Muscle of back (tissue), 13 donors: ENCODE measurements at places on chromosomes 3 and 15. TPM values are rescaled to one million over a fixed set of nuclear protein-coding genes. Genes with fewer than 3 reads are reported as not detected.

THRB gene
- polyA plus RNA-seq: 0.98 TPM

DNA sequence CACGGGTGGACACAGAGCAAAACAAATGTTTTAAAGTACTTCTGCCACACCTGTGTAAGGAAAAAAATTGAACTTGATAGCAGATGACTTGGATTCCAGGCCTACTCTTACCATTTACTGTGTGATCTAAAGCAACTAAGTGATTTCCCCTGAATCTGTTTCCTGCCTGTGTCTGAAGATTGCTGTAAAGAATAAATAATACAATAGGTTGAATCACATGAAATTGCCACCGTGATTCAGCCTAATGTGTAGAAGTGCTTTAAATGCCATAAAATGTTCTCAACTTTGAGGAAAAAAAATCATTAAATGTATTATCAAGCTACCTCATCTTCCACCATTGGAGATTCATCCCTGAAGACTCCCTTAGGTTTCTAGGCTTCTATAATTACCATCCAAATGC lies 27.6 kb upstream of the NUDT16 start:
- DNase-seq: no peak

DNA sequence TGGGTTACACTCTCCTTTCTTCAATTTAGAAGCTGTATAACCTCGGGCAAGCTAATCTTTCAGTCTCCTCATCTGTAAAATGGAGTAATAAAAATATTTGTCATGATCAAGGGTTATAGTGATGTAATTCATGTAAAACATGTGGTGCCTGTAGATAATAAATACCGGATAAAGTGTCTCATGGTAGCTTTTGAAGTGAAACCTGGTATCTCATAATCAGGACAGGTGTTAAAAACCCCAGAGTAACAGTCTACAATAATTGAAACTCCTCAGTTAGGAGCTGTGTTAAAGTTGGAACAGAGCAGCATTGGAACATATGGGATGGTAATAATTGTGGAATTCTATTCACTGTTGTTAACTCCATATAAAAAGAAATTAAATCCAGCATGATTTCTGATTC lies 884 bp upstream of the KNL1 start:
- no peak for DNase-seq

DNA sequence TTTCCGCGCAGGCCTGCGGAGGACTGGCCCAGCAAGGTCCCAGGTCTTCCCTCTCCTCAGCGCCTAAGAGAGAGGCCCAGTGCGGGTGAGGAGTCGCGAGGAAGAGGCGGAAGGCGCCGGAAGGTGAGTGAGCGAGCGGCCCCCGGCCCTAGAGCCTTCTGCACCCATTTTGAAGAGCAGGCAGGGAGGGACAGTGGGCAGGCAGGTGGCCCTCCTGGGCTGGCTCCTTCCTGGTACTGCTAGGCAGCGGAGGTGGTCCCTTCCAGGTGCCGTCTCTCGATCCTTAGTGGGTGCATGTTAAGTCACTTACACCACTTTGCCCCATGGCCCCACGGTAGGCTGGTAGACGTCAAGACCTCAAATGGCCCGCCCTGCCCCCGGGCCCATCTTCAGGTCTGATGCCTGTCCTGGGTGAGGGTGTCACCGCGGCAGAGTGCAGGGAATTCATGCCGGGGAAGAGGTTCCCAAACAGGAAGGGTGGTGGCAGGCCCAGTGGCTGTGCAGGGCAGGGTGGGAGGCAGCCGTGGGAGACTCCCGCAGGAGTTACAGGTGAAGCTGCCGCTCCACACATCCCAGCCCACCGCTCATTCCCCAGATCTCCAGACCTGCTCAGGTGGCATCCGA lies 14.4 kb downstream of the PAK6 start:
- DNase-seq: no peak

- peak; percentile 49 for DNase-seq
These were observed 90.7 kb downstream of the C3orf70 start for GRCh38 chr3:185062191-185062590.

DNA sequence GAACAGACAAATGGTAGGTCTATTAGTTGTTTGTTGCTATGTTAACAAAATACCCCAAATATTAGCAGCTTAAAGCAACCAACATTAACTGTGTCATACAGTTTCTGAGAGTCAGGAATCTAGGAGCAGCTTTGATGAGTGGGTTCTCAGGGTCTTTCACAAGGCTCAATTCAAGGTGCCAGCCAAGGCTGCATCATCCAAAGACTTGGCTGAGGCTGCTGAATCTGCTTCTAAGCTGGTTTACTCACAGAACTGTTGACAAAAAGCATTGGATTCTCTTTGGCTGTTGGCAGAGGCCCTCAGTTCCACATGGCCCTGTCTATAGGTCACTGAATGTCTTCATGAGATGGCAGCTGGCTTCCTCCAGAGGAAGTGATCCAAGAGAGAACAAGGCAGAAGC lies 40.3 kb upstream of the TSC22D2 start:
- no peak for DNase-seq

- peak; percentile 36 for DNase-seq
These were observed 318.0 kb downstream of the FGF12 start for GRCh38 chr3:192409201-192409837.

DNA sequence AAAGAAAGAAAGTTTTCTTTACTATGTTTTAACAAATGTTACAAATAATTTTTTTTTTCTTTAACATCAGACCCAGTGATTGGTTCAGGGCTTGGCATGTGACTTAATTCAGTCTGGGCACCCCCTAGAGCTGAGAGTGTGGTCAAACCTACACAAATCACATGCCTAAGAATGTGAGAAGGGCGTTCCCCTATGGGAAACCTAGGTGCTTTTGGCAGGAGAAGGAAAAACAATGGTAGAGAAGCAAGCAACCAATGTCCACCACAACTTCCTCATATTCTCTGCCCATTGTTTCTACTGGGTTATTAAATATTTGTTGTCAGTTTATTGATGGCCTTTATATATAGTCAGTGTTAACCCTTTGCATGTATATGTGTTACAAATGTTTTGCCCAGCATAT lies 21.4 kb upstream of the PIAS1 start:
- DNase-seq: no peak

GRCh38 chr3:184812662-184813042 lies 686 bp downstream of the VPS8 start:
- DNase-seq: no peak

- DNase-seq: no peak
These were observed 24.7 kb upstream of the VIPR1 start for GRCh38 chr3:42477696-42478095.

UTS2B gene
- polyA plus RNA-seq: not detected

SLC28A2 gene
- polyA plus RNA-seq: 0.12 TPM

GRK7 gene
- 0.08 TPM for polyA plus RNA-seq

DNA sequence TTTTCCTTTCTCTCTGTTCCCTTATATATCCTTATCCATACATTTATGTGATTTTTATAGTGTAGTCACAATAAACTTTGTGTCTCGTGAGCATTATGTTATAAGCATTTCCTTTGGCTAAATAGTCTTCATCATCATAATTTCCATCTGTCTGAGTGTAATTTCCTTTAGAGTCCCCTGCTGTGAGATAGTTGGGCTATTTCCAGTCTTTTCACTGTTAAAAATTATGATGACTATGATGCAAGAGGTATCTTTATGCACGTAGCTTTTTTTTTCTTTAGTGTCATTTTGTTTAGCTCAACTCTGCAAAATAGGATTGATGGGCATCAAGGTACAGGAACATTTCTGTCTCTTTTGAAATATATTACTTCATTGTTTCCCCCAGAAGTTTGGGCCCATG lies 26.9 kb upstream of the CA12 start:
- peak; percentile 45 for DNase-seq

DNA sequence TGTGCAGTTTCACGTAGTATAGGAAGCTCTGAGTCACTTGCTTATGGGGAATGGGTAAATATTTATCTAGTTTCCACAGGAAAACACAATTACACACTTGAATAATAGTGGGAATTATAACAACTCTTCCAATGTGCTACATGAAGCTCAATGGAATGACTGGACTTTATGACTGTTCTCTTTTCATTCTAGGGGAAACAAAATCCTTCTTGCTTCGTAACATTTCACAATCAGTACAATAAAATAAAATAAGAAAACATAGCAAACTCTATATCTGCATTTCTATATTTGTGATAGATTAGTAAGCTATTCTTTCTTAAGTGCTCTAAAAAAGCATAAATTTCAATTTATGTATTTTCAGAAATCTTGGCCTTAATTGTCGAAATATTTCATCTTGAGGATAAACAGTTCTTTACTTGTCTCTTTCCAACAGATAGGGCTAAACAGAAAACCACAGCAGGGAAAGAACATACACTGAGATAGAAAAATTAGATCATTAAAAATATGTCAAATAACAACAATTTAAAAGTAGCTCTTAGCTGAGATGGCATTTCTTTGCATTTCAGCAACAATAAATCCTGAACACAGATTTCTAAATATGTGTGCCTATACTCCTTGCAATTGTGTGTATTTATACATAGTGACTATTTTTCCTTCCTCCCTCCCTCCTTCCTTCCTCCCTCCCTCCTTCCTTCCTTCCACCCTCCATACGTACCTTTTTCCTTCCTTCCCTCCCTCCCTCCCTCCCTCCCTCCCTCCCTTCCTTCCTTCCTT lies 395.5 kb upstream of the KCNMB2 start:
- no peak for DNase-seq

GRCh38 chr3:167762296-167762695 lies 26.8 kb downstream of the SERPINI1 start:
- DNase-seq: no peak

AMT gene
- 14.7 TPM for polyA plus RNA-seq

- DNase-seq: no peak
These were observed 202.5 kb downstream of the UBE3A start for GRCh38 chr15:25236143-25236860.

DNA sequence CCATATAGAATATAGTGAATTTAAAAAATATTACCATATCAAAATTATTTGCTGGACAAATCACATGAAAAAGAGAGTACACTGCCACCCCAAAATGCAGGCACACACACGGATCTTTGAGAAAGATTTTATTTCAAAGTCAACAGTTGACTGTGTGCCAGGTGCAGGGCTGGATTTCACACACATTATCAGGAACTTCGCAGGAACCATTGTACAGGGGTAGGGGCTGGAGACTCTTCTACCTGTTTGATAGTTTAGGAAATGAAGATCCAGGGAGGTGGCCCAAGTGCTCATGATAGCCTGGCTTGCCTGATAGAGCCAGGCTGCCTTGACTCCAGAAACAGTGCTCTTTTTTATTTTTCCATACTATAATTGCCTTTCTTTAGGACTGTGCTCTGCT lies 54.2 kb downstream of the IL1RAP start:
- no peak for DNase-seq

GRCh38 chr15:76116138-76116885 lies 56.5 kb downstream of the TMEM266 start:
- no peak for DNase-seq

DNA sequence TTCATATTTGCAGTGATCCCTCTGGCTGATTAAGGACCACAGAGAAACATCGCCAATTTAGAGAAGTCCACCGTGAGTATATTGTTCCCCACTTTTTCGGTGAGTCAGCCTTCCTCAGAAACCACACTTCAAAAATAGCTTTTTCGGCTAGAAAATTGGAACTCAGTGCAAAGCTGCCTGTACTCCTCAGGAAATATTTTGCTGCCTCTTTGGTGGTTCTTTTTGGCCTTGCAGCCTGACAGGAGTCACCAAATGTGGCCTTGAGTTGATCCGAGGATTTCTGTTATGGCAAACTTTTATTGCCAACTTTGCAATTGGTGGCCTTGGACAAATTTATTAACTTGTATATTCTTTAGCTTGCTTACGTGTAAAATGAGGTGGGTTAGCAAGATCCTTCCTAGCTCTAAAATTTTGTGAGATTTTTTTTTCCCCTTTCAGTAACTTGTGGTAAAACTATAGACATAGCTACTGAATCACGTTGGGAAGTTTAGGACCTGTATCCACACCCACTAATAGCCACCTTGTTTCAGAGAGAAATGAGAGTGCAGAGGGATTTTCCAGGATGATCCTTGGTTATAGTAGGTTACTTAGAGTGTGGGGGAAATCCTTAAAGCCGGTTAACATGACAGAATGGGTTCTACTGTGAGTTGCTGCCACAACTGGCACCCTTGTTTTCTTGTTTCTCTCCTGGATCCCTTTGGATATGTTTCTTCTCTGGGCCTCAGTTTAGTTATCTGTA lies 9.9 kb downstream of the ARL6IP5 start:
- no peak for DNase-seq

DNA sequence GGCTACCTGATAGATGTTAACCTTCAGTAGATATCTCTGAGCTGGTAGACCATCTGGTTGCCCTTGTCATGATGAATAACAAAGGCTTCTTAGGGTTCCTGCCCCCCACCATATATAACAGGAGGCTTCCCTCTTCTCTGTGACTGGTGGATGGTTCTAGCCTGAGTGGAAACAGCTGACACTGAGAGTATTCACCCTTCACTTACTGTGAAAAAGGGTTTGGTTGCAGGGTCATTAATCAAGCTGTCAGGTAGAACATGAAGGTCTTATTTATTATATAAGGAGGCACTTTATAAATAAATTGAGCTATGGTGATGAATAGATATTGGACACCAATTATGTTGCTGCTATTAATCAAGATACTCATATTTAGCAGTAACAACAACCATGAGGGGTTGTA lies 58.6 kb downstream of the CACNA2D3 start:
- DNase-seq: no peak

DNA sequence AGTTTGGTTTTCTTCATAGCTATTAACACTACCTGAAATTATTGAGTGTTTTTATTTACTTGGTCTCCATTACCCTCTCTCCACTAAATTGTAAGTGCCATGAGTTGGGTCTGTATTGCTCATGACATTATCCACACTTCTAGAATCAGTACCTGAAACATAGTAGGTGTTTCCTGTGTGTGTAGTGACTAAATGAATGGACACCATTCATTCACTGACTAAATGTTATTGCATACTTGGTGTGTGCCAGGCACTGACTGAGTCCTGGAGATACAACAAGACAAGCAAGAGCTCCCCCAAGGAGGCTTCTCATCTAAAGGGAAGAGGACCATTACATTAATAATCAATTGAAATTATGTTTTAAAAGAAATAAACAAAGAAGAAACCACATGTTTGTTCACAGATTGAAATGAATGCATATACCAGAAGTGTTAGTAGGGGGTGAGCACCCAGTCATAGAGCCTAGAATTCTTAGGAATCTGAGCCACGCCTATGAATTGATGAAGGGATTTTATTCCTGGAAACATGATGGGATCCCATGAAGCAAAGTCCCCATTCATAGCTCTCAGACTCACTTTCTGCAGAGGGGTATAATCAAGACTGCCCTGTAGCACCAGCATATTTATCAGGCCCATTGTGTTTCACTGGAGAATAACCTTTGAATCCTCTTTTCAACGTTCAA lies 31.7 kb upstream of the ATOSA start:
- DNase-seq: no peak

STAB1 gene
- 36.6 TPM for polyA plus RNA-seq

- no peak for DNase-seq
These were observed 4.6 kb downstream of the MYH15 start for GRCh38 chr3:108505811-108506210.
